ENCODE measurements at places on chromosomes 6 and 20. TPM values are rescaled to one million over a fixed set of nuclear protein-coding genes. Genes with fewer than 3 reads are reported as not detected.

TENT5A gene
- 4.3 TPM for total RNA-seq

FAM209B gene
- not detected for total RNA-seq

TMC2 gene
- not detected for total RNA-seq

DNA sequence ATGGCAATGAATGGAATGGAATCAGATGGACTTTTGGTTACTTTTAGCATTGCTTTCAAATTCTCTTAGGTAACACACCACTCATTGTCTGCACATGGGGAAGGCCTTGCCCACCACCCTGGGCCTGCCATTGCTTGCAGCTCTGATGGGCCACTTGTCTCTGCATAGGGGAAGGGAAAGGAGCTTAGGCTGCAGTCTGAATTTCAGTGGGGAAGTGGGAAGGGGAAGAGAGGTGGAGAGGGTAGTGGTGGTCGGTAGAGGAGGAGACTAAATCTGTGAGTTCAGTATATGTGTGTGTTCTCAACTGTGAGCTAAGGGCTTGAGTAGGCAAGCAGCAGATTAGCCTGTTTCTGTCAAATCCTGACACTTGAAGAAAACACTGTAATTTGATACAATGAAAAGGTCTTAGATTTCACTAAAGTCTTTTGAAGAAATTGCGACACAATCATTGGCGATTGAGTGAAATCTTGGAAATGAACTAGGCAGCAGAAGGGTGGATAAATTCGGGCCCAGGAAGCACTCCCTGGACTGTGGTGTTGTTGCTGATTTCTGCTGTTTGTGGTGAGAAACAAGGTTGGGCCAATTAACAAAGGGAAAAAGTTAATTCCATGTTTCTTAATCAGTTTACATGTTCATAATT lies 80.6 kb downstream of the OTOR start:
- DNase-seq, result no peak

GRCh38 chr6:77089776-77090175 lies 373.5 kb downstream of the HTR1B start:
- no peak for DNase-seq

GRCh38 chr20:8829256-8829655 lies 239.6 kb upstream of the PLCB4 start:
- no peak for DNase-seq

DNA sequence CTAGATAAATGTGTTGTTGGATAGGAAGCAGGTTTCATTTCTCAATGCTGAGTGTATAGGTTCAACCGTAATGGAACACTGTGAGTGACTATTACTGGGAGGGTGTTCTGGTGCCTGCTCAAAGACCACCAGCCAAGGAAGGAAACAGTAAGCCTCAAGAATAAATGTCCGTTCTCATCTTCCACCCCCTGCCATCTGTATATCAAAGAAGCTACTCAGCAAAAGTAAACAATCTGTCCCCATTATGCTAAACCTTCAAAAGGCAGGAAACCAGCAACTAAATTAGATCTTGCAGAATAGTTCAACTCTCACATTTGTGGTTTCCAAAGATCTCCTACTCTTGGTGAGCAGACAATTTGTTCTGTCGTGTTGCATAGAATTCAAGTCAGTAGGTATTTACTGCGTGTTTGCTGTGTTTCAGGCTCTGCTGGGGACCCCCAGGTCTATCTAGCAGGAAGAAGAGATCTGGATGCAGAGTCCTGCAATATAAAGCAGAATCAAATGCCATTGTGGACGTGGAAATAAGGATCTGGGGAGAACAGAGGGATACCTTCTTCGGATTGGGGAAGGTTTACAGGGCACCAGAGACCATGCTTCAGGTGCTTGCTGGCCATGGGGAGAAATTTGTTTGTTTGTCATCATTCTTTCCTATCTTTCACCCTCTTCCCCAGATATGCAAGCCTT lies 87.3 kb downstream of the SCML4 start:
- no peak for DNase-seq

GRCh38 chr6:29887819-29888776 lies 54.2 kb upstream of the HLA-A start:
- peak; percentile 88 for DNase-seq

All from endodermal cell (in vitro differentiated cells).